ENCODE measurements at places on chromosomes 1 and 21. TPM values are rescaled to one million over a fixed set of nuclear protein-coding genes. Genes with fewer than 3 reads are reported as not detected.

- no peak for DNase-seq
Observed at GRCh38 chr1:204888294-204888693, 17.6 kb downstream of the NFASC start.

GRCh38 chr1:32353431-32353830 is 8.9 kb downstream of the FAM229A start:
- DNase-seq = no peak

Gene NCF2
- total RNA-seq = 8.6 TPM

DNA sequence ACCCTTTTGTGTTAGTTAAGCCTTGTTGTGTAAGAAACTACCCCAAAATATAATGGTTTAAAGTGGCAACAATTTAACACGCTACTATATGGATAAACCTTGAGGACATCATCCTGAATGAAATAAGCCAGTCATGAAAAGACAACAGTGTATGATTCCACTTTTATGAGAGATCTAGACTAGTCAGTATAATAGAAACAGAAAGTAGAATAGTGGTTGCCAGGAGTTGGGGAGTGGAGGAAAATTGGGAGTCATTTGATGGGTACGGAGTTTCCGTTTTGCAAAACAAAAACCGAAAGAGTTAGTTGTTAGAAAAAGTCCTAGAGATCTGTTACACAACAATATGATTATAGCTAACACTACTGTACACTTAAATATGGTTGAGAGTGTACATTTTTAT is 16.0 kb upstream of the CHIA start:
- DNase-seq = no peak

- peak; percentile 67 for DNase-seq
Observed at GRCh38 chr21:25608044-25608737, 910 bp upstream of the MRPL39 start.

DNA sequence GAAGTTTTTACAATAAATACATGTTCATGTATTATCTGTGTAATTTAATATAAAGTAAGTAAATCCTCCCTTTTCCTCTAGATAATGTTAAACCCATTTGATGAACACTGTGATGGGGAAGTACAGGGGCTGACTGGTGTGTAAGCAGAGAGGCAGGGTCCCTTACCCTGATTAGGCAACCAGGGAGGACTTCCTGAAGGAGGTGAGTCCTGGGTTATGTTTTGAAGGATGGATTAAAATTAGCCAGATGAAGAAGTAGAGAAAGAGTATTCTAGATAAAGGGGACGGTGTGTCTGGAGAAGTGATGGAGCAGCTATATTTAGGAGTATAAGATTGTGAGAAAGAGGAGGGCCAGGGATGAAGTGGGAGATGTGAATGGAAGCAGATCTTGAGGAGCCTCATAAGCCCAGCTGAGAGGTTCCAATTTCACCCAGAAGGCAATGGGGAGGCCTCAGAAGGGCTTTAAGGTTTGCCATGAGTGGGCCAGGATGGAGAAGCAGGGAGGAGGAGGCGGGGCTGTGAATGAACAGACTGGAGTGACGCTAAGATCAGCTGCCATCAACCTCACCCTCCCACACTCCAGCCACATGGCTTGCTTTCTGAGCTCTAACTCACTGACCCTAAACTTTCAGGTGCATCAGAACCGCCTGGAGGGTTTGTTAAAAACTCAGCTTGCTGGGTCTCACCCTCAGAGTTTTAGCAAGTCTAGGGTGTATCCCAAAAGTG is 30.9 kb upstream of the ID3 start:
- no peak for DNase-seq

Gene ADORA1
- total RNA-seq = 1.5 TPM

Gene RPE65
- total RNA-seq = not detected

GRCh38 chr1:119359730-119360129 is 8.9 kb upstream of the HAO2 start:
- no peak for DNase-seq

- DNase-seq = no peak
Observed at GRCh38 chr1:174198202-174198601, 38.9 kb downstream of the RABGAP1L start.

Gene RNU1-4
- total RNA-seq = 1,905 TPM

DNA sequence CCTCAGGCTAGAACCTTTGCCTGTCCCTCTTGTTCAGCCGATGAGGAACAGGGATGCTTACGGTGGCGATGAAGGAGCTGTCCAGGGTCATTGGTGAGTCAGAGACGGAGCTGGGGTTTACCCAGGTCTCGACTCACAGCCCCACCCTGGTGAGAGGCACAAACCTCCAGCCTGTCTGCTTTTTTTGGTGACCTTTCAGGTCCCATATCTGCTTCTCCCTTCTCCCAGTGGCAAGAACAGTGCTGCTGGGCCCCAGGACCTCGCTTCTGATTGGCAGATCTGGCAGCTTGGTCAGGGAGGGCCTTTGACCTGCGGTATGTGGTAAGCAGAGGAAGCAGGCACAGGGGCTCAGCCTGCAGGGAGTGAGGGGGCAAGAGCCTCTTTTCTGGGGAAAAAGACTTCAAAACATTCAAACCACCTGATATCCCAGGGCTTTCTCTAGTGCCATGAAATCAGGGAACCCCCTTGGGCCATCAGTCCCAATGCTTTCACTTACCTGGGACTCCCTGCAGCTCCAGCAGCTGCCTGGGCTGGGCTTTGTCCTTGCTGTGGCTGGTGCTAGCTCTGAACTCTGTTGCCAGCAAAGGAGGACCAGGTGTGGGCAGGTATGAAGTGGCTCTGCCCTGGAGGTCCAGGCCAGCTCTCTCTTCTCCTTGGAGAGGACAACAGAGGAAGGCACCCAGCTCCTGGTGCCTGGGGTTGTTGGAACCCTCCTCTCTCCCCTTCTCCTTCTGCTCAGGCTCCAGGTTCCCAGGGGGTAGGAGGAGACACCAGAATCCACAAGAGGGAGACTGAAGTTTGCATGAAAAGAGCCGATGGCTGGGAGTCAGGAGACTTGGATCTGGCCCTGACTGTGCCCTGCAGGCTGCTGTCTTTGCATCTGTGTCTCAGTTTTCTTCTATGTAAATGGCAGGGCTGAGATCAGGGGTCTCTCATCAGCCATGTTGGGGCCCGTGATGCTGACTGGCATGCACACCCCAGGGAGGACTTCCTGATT is 41.4 kb downstream of the TRIM62 start:
- no peak for DNase-seq

DNA sequence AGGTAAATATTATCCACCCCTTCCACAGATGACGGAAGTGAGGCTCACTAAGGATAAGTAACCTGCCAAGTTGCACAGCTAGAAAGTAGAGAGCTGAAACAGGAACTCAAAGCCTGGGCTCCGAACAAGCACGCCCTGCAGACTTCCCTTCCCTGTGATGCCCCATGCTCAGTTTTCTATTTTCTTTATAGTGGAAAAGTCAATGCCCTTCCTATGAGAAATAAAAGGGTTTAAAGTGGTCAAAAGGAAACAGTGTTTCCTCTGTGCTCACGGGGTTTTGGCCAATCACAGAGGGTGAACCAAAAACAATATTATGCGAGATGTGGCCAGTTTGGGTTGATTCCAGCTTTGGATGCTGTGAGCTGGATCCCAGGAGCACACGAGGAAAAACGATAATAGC is 44.5 kb downstream of the DDR2 start:
- no peak for DNase-seq

DNA sequence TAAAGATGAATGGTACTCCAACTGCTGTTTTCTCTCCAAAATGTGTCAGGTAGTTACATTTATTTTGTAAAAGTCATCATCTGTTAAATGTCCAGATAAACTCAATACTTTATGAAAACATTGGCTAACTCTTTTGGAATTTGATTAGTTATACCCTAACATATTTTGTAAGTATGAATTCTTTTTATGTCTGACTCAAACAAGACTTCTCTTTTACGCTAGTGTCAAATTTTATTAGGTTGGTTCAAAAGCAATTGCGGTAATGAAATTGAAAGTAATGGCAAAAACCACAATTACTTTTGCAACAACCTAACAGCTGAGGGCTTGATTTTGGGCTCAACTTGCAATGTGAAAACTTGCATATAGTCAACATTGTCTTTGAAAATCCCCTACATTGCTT is 41.0 kb upstream of the USP25 start:
- no peak for DNase-seq

DNA sequence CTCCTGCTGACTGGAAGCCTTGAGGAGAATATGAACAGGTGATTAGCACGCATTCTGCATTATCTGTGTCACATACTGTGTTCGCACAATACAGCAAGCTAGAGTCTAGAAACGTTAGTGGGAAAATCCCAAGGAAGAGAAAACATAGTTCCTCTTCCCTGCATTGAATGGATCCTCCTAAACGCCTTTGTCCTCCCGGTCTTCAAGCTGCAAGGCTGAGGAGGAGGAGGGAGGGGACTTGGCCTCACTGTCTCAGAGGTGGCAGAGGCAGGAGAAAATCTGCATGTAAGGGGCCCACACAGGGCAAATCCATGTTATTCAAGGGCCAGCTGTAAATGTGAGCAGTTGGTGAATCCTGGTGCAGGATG is 34.4 kb downstream of the WNT9A start:
- no peak for DNase-seq

DNA sequence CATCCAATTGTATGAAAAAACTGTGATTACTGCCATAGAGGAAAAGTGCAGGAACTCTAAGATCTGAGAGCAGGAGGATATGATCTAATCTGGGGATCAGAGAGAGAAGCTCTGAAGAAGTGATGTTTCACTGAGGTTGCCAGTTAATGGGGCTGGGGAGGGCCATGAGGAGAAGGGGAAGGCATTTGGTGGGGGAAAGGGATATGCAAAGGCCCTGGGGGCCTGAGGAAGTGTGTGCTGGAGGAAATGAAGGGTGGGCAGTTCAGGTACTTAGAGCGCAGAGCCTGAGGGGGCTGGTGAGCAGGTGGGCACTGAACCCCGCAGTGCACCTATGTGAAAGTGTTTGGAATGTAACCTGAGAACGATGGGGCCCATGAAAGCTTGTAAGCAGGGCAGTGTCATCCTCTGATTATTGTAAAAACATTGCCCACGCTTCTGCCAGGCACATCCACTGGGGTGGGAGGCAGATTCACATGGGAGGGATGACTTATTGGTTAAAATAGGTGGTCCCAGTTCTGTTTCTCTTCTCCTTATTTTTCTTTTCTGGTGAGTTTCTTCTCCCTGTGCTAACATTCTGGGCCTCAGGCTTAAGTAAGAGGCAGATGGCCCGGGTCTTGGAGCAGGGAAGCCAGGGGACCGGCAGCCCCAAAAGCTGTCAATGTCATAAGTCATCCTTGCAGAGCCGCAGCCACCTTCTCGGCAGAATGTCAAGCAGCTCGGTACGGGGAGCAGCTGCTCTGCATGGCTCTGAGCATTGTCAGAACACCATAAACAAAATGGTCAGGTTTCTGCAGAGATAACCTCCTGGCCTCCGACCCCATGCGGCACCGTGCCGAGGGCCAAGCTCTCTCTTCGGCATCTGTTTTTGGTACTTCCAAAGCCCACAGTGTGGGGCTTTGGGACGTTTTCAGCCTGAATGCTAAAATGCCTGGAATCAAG is 492.0 kb upstream of the VAMP3 start:
- DNase-seq = no peak

GRCh38 chr1:110059133-110059863 is 11.2 kb downstream of the ALX3 start:
- DNase-seq = no peak

Gene ETNK2
- total RNA-seq = 4.0 TPM

DNA sequence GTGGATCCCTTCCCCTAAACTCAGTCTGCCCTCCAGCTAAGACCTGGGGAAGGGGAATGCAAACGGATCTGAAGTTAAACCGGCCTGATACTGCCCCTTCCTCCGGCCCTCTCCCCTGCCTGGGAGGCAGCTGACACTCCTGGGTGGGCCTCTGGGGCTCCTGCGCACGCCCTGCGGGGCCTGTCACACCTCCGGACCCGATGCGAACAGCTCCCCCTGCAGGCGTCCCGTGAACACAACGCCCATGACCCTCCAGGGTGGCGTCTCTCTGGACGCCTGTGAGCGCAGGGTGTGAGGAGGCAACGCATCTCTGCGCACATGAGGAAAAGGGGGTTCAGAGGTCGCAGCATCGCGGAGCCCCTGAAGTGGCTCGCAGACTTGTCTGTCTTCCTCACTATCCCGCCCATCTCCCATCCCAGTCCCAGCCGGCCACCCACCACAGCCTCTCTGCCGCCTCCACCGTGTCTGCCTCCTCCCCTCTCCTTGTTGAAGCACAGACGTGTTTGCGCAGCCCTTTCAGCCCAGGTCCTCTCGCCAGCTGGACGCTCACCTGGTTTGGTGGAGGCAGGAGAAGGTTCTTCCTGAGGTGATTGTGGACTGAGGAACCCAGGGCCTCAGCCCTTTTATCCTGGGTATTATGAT is 421 bp upstream of the LCE3A start:
- DNase-seq = peak; percentile 9

Gene ADAM30
- total RNA-seq = not detected

GRCh38 chr1:106676021-106676420 is 380.5 kb upstream of the PRMT6 start:
- no peak for DNase-seq

- no peak for DNase-seq
Observed at GRCh38 chr1:29671446-29672356, 435.4 kb downstream of the PTPRU start.

Gene DAB1
- not detected for total RNA-seq

- DNase-seq = no peak
Observed at GRCh38 chr1:224828691-224829090, 100.8 kb upstream of the DNAH14 start.

- no peak for DNase-seq
Observed at GRCh38 chr1:61198554-61198953, 116.2 kb downstream of the NFIA start.

GRCh38 chr1:211619033-211619996 is 40.4 kb upstream of the SLC30A1 start:
- no peak for DNase-seq

- DNase-seq = no peak
Observed at GRCh38 chr1:106439475-106439874, 617.0 kb upstream of the PRMT6 start.

Gene MYCL
- total RNA-seq = 0.59 TPM

GRCh38 chr1:239262538-239262937 is 123.8 kb upstream of the CHRM3 start:
- DNase-seq = no peak

DNA sequence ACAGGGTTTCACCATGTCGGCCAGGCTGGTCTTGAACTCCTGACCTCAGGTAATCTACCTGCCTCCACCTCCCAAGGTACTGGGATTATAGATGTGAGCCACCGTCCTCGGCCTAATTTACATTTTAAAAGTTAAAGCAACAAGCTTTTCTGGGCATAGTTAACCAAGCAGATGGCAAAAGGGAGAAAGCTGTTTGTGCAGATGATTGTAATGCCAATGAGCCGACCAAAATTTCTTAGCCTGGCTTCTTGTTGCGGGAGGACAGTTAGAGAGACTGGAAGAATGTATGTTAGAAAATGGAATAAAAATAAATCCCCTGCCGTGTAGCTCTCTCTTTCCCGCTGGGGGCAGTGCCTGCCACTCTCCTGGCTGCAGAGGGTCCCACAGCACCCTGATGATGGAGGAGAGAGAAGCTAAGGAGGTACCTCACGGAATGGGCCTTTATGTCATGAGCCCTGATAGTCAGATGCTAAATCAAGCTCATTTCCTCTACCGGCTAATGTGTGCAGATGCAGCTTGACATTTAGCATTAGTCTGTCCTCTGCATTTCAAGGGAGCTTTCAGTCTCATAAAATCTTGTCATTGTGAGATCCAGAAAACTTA is 87.2 kb downstream of the HHAT start:
- DNase-seq = no peak

Gene PCAT6
- 2.8 TPM for total RNA-seq

All from Calu3 (cell line).